Stimulated activated CD8-positive, alpha-beta memory T cell treated with anti-CD3 and anti-CD28 coated beads, Interleukin-4, amount 100 ng/mL, for 4 hours (primary cell): ENCODE measurements at places on chromosomes 4 and X.

DNA sequence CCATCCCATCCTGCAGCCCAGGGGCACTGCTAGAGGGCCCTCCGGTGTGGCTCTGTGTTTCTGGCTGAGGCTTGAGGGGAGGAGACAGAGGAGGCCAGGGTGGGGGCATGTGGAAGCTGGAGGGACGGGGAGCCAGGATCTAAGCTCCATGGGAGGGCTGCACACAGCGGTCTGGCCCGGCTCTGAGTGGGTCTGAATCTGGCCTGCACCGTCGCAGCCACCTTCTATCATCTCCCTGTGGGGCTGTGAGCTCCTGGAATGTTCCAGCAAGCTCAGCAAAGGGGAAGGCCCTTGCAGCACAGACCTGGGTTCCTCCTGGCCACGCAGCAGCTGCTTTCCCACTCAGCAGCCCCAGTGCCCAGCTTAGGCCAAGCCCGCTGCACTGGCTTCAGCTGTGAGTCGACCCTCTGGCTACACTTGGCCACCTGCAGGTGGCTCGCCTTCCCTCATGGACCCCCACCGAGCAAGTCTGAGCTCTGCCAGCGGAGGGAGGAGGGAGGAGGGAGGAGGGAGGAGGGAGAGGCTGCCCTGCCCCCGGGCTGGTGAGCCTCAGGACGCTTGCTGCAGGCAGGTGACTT lies 5.3 kb downstream of the NKX1-1 start:
- no peak for DNase-seq

DNA sequence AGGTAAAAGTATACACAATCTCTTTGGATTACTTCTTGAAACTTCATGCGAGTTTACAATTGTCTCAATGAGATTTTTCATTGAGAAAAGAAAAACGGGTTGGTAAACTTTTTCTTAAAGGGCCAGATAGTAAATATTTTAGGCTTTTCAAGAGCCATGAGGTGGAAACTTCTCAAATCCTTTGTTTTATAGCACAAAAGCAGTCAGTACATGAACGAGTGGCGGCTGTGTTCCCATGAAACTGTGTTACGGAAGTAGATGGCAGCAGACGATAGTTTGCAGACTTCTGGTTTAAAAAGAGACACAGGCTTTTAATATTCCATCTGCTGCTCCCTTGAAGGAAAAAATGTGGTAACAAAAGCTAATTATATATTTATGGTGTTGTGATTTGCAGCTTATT lies 332.0 kb downstream of the TENM3 start:
- DNase-seq, result no peak

GRCh38 chrX:72009731-72010130 lies 99.1 kb downstream of the NHSL2 start:
- no peak for DNase-seq

DNA sequence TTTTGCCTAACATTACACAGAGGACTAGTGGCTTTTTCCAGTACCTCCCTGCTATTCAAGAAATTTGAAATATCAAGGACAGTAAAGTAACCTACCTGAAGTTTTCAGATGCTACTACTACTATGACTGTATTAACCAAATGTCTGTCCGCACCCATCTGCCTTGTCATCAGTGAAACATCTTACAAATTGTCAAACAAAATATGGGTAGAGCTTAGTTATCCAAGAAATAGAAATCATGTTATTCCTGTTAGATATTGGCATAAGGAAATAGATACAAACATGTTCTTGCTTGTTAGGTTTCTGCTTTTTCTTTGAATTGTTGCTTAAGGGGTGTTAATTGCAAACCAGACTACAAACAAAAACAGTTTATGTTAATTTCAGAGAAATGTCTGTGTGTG lies 63.9 kb downstream of the PLS3 start:
- no peak for DNase-seq

- DNase-seq, result no peak
Observed at GRCh38 chr4:65046192-65047133, 623.8 kb downstream of the EPHA5 start.

GRCh38 chrX:39670281-39670680 lies 427.5 kb downstream of the BCOR start:
- no peak for DNase-seq

DNA sequence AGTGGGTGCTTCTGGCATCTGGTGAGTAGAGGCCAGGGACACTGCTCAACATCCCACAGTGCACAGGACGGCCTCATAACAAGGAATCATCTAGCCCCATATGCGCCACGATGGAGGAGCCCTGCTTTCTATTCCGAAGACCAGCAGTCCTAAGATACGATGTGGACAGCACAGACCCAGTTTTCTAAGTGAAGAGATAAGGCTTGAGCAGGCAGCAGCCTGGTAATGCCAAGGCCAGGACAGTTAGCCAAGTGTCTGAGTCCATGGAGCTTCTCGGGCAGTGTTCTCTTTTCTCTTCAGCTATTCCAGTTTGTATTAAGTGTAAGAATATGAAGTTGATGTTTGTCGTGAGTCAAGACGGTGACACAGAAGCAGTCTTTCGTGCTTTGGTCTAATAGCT lies 112.7 kb downstream of the TBL1X start:
- DNase-seq, result no peak

DNA sequence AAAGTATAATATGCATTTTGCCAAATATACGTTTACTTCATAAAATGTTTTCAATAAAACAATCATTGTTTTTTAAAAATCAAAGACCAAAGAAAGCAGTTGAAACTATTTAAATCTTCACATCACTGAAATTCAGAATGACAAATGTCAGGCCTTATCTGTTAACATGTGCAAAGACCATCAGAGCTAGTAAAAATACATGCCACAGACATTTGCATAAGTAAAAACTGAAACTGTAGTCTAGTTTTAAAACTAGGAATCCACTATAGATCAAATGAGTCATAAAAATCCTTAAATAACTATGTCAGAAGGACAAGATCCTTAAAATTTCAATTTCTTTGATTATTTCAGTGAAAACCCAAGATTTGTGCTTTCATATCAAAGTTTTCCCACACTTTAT lies 24.8 kb downstream of the KLHL15 start:
- no peak for DNase-seq
